ENCODE measurements at places on chromosomes 16 and 17.

DNA sequence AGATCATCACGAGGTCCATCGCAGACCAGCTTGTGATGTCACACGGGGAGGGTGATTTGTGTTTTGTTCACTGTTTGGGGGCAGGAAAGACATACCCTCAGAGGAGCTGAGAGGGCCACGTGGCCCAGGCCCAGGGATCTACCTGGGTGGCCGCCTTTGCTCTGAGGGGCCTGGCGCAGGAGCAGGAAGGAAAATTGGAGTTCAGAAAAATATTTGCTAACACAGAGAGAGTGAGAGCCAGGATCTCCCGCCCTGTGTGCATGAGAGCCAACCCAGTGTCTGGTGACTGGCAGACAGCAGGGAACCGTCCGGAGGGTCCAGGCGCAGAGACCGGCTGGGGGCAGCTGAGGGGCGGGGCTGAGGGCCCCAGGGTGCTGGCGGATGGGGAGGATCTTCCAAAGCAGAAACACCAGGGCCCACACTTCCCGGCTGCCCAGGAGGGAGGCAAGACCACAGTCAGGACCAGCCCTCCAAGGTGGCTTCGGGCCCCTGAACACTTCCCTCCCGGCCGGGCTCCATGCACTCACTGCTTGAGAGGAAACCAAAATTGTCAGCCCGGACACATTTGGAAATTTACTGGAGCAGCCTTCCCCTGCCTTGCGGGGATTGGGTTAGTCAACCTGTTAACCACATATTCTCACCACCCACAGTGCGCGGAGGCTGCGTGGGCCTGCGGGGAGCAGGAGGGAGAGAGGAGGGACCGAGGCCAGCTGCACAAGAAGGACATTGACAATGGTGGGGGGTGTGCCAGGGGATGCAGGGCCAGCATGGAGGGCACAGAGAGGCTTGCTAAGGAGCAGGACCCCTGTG is 52.6 kb downstream of the RBFOX3 start:
- no peak for DNase-seq

- DNase-seq, result peak; percentile 55
These were observed at the start of gene P2RX5 for GRCh38 chr17:3695723-3696411. TSS of gene P2RX5 (minus strand) at chr17:3696155. CDS start at chr17:3696005, 150 bp downstream.

- DNase-seq, result no peak
These were observed at the start of gene CLEC3A for GRCh38 chr16:78022347-78023060. TSS of gene CLEC3A (plus strand) at chr16:78022548. CDS start at chr16:78022627, 79 bp downstream.

GRCh38 chr17:50257676-50258224 is 16.5 kb upstream of the TMEM92 start:
- DNase-seq, result peak; percentile 65

GRCh38 chr17:9644910-9645751 is at the start of gene USP43:
TSS of gene USP43 (plus strand) at chr17:9645517. CDS start at chr17:9645633, 116 bp downstream.
- DNase-seq, result no peak

- DNase-seq, result no peak
These were observed 6.0 kb downstream of the PLLP start for GRCh38 chr16:57278494-57278893.

GRCh38 chr17:73350864-73351263 is 39.1 kb upstream of the CDC42EP4 start:
- no peak for DNase-seq

DNA sequence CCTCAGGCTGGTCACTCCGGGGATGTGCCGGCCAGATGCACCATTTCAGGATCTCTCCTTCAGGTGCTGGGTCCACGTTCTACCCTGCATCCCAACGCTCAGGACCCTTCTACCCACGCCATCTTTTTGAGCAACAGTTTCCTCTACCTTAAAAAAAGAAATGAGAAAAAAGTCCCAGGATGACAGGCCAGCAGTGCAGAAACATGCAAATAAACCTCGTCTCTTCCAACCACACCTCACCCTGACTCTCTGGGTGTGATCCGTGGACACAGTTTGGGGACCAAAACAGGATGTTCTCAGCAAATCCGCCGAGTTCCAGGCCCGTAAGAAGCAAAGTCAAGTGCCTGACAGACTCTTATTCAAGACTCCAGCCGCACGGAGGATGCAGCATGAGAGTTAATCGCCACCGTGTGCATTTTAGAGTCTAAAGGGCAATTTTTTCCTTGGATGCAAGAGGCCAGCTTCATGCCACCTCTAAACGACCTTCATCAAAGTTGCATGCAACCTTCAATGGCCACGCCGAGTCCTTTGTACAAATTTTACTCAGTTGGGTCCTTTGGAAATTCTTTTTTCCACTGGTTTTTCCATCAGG is 99.6 kb downstream of the ZFHX3 start:
- no peak for DNase-seq

- DNase-seq, result no peak
These were observed at the start of gene ANKS4B for GRCh38 chr16:21233521-21234150. TSS of gene ANKS4B (plus strand) at chr16:21233699. CDS start at chr16:21233738, 39 bp downstream.

DNA sequence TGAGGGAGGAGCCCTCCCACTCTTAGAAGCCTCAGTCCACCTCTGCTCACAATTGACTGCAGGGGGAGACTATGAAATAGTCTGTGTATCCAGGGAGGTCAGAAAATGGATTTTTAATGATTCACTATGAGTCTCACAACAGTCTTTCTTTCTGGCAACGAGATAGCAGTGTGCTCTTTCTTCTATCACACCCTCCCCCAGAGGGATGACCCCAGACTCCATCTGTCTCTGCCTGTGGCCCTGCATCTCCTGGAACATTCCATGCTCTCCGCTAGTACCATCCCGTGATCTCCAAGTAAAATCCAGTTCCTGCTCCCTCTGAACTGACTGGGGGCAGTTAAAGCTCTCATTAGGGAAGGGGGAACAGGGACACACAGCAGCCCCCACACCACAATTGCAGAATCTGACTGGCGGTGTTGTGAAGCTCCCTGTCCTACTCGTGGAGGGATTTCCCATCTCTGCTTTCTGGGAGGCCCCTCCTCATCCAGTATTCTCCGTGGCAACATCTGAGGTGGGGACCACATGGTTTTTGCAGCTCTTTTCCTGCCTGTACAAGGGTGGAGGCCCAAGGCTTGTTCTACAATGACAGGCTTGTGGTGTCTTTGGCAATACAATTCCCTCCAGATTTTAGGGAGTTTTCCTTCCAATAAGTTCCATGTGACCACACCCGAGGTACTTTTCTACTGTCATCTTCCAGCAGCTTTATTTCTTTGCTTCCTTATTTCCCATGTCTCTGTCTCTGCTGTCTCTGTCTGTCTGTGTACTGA is 19.4 kb downstream of the NATD1 start:
- DNase-seq, result no peak

DNA sequence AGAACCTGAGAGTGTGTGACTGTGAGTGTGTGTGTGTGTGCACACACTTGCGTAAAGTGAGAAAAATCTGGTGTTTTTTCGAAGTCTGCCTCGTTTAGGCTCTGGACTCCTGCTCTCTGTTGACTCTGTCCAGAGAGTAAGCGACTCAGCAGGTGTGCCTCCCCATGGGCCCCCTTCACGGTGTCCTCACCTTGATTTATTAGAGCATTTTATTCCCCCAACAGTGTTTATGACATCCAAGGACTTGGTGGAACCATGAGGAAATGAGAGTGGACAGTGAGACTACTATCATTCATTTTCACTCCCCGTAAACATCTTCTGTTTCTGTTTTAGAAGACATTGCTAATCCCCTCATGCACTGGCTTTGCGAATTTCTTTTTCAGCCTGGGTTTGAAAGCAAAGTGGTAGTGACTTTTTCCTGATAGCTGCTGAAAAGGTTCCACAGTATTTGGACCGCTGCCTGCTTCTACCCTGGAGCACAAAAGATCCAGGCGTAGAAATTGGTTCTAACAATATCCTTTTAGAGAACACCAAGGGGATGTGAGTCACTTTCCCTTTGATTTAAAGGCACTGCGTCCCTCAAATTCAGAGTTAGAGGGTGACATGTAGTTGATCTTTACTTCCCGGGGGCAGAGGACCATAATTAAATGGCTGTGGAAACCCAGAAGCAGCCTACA is 218.2 kb downstream of the WWOX start:
- no peak for DNase-seq

GRCh38 chr17:49434821-49435670 is 20.4 kb upstream of the PHB1 start:
- DNase-seq, result peak; percentile 59

DNA sequence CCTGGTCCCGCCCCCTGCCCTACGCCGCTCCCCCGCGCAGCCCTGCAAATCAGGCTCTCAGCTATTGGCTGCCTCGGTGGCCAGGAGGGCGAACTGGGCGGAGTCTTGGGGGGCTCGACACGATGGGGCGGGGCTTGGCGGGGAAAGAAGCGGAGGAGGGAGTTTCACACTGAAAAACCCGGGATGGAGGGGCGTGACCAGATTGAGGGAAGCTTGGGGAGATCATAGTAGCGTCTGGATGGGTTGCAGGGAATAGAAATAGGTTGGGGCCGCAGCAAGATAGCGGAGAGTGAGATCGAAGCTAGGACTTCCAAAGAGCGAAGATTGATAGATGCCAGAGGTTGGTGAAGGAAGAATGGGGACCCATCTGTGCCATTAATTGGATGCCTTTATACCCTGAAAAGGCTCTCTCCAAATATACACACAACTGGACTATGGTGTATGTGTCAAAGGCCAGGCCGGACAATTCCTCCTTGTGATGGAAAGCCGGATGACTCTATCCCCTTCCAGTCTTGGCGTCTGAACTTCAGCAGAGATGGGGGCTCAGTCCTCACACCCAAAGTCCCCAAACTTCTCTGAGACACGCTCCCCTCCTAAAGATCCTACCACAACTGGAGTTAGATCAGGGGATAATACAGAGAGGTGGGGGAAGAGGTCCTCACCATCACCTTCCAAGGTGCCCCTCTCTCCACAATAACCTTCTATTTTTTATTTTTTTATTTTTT is 376 bp upstream of the STAC2 start:
- peak; percentile 97 for DNase-seq

DNA sequence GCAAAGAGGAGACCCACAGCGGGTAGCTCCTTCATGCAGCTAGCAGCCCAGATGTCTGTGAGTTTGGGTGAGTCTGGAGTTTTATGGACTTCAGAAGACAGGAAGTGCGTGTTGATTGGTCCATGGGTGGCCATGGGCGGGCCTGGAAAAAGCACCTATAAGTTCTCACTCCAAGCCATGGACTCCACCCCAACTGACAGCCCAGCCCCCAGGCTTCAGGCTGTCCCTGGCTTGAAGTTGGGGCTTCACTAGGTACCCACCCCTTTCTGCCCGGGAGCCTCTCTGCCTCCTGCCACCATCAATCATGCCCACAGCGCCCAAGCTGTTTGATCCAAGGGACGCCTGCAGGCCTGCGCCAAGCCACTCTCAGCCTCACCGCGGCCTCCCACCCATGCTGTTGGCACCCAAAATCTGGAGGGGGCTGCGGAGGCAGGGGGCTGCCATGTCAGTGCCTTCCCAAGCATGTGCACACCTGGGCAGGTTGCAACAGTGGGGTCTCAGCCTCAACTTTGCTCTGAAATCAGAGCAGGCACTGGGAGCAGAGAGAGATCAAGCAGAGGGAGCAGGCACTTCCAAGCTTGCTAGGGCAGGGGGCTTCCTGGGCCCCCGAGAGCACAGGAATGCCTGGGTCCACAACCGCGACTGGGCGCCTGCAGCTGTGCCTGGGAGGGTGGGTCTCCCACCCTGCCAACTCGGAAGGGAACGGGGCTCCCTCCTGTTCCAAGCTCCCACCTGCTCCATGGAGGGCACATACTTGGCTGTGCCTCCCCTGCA is 1503.7 kb downstream of the CDH11 start:
- no peak for DNase-seq

GRCh38 chr17:42980766-42981397 is 517 bp downstream of the RUNDC1 start:
- no peak for DNase-seq

DNA sequence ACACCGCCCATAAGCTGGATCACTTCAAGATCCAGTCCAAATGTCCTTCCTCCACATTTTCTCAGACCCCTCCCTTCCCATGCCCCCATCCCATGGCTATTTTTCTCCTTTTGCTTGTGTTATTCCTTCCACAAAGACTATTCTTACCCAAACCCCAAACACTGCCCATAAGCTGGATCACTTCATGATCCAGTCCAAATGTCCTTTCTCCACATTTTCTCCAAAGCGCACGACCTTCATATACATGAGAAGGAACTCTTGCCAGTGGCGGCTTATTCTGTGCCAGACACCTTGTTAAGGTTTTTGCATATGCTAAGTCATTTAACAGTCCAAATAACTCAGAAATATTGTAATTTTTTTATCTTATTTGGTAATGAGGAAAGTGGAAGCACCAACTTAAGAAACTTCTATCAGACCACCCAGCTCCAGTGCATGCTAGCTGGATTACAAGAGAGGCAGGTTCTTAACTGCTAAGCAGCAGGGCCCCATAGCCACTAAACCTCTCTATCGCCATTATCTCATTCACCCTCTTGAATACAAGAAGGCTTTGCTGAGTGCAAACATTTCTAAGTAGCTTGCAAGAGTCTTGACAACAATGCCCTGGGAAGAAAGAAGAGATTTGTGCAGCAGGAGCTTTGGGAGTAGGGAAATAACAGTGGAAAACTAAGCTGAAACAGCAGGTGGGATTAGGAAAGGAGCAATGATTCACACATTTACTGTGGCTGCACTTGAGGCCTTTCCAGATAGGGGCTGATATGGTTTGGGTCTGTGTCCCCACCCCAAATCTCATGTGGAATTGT is 428.2 kb upstream of the MAF start:
- DNase-seq, result no peak

DNA sequence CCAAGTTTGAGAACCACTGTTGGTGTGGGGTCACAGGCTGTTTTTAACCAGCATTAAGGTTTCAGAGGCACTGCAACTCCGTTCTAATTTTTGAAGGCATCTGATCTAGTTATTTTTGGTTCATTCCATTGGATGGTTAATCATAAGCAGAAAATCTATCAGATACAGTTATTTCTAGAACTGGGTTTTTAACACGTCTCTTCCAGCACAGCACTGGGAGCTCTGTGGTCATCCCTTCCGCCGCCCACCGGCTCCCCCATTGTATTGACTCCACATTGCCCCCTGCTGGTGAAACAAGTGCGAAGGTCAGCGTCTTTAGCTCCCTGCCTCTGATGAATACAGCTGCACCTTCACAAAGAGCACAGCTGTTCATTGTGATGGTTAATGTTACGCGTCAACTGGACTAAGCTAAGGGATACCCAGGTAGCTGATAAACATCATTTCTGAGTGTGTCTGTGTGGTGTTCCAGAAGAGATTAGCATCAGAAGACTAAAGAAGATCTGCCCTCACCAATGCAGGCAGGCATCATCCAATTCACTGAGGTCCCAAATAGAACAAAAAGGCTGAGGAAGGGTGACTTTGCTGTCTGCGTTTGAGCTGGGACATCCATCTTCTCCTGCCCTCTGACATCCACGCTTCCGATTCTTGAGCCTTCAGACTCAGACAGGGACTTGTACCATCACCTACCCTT is 8.5 kb downstream of the CCL18 start:
- no peak for DNase-seq

GRCh38 chr17:39002991-39003715 is 36.0 kb upstream of the FBXO47 start:
- DNase-seq, result peak; percentile 90

- DNase-seq, result no peak
These were observed 19.8 kb upstream of the NTN1 start for GRCh38 chr17:9001559-9001958.

- no peak for DNase-seq
These were observed 35.5 kb upstream of the STAC2 start for GRCh38 chr17:39261286-39261685.

GRCh38 chr17:72887322-72887721 is 205.2 kb downstream of the SLC39A11 start:
- DNase-seq, result no peak
